ENCODE measurements at places on chromosomes 7 and 10.
A peak's percentile ranks its signal among the peaks of the same experiment; 100 is the strongest.

- no peak for DNase-seq
Observed at GRCh38 chr7:1787681-1788235, 117.7 kb downstream of the ELFN1 start.

GRCh38 chr10:98308669-98309365, 40.8 kb upstream of the LOXL4 start:
- DNase-seq: no peak

DNA sequence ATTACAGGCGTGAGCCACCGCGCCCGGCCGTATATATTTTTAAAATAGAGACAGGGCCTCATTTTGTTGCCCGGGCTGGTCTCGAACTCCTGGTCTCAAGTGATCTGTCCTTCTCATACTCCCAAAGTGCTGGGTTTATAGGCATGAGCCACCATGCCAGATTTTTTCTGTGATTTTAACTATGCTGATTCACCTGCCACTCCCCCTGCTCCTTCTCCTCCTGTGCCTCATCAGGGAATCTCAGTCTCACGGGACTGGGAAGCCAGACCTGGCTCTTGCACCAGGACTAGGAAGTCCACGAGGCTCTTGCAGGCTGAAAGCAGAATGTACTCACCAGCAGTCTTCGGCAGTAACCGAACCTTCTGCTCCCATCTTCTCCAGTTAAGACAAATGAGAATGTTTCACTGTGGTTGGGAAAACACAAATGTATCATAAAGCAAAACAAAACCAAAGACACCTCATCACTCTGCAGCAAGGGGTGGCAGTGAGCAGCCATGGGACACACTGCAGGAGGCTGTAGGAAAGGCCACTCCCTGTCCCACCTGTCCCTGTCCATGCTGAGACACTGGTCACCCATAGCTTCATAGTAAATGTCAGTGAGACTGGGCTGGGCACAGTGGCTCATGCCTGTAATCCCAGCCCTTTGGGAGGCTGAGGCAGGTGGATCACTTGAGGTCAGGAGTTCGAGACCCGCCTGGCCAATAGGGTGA, 78.7 kb upstream of the MKRN1 start:
- no peak for DNase-seq

DNA sequence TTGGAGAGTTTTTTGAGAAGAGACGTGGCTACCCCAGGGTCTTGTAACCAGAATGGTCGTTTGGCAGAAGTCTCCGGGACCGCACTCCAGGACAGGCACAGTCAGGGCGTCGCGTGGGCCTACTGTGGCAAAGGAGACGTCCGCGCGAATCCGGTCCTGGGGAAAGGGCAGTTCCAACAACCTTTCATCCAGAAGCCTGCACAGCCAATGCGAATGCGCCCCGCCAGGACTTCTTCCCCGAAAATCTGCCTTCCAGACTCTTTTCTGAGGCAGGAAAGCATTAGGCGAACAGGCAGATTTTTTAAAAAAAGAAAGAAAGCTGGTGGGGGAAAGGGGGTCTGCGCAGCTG, 2.0 kb downstream of the HPSE2 start:
- DNase-seq: no peak

GRCh38 chr10:13820964-13821337, 234.2 kb downstream of the PRPF18 start:
- DNase-seq: no peak

- DNase-seq: peak; percentile 81
Observed at GRCh38 chr7:124032369-124033094, at the start of gene TMEM229A. TMEM229A (minus strand) TSS chr7:124033067; CDS start chr7:124033003, 64 bp downstream.

DNA sequence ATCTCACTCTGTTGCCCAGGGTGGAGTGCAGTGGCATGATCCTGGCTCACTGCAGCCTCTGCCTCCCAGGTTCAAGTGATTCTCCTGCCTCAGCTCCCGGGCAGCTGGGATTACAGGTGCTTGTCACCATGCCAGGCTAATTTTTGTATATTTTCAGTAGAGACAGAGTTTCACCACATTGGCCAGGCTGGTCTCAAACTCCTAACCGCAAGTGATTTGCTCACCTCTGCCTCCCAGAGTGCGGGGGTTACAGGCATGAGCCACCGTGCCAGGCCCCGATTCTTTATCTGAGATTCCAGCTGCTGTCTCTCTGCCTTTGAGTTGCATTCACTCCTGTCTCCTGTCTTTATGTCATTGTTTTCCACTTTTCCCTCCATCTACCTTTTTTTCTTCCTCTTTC, 168.7 kb downstream of the TMEM178B start:
- no peak for DNase-seq

DNA sequence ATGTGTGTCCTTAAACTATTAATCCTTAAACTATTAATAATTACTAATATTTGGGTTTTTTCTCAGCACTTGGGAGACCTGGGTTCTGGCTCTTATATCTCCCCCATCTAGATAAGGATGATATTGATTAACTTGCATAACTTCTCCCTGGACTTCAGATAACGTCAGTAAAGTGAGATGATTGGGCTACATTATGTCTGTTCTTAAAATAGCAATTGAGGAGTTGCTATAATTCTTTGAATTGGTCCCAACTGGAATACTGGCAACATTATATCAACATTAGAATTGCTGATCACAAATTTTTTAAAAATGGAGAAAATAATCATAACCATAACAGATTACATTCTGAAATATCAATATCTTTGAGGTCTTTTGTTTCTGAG, 1.9 kb downstream of the APBB1IP start:
- DNase-seq: no peak

DNA sequence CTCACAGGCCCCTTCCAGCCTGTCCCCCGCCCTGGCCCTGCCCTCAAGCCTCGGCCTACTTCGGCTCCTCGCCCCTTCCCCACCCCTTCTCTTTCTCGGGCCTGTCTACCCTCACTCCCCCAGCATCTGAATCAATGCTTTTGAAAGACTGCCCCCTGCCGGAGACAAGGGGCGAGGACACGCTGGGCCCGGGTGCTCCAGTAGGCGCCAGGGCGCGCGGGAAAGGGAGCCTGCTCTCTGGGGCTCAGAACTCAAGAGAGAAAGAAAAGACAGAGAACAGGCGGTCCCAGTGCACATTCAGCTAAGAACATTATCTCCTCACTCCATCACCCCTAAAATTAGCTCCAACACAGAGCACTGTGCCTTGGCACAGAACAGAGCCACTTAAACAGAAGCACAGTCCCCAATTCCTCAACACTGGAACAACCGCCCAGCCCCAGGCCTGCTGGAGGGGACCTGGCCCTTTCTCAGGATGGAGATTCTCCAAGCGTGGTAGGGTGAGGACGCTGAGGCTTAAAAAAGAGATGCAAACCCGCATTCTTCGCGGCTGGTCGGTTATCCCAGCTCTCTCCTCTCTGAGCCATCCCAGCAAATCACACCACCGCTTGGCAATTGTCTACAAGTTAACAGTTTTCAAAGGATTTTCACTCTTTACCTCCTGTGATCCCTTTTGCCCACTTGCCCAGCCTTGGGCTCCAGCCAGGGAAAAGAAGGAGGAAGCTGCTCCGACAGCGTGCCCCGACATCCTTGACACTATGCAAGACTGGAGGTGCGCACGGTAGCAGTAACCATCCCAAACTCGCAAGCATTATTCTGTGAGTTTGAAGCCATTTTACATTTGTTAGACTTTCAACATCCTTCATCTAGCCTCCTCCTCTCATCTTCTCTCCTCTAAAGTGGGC, 2.1 kb downstream of the GIGYF1 start:
- DNase-seq: peak; percentile 91

DNA sequence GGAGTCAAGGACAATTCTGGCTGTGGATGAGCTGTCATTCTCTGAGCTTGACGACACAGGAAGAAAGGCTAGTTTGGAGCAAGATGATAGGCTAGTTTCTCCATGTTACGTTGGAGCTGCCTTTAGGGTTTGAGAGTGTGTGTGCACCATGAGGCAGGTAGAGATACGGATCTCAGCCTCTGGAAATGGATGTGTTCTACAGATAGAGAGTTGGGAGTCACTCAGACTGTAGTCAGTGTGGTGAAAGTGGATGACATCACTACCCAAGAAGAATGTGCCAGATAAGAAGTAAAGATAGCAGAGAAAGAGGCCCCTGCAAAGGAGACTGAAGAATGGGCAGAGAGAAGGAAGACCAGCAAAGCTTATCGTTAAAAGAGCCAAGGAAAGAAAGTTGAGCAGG, 42.4 kb downstream of the PNLIPRP3 start:
- DNase-seq: no peak

- no peak for DNase-seq
Observed at GRCh38 chr10:18681366-18681765, 22.1 kb downstream of the ARL5B start.

GRCh38 chr10:58104351-58104751, 163.3 kb downstream of the IPMK start:
- no peak for DNase-seq

GRCh38 chr10:49010295-49010694, 70.7 kb upstream of the LRRC18 start:
- DNase-seq: no peak

- no peak for DNase-seq
Observed at GRCh38 chr10:24730811-24731210, 7.1 kb upstream of the ARHGAP21 start.

DNA sequence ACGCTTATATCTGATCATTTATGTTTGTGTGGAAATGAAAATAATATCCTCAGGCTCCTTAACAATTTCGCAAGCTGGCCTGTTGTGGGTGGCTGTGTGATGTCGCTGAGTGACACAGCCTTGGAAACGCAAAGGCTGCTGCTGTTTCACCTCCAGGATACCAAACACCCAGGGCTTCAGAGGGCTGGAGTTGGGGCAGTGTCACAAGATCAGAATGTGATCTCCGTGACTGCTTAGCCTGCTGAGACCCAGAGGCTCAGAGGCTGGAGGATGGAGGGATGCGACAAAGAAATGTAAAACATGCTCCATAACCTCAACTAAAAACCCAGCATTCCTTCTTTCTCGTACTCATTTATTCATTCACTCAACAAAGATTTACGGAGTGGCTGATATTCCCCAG, 37.2 kb upstream of the BMPER start:
- peak; percentile 58 for DNase-seq

GRCh38 chr10:121764233-121764942, 163.4 kb downstream of the ATE1 start:
- DNase-seq: no peak

GRCh38 chr7:38178695-38179344, 775 bp downstream of the STARD3NL start:
- DNase-seq: peak; percentile 46

DNA sequence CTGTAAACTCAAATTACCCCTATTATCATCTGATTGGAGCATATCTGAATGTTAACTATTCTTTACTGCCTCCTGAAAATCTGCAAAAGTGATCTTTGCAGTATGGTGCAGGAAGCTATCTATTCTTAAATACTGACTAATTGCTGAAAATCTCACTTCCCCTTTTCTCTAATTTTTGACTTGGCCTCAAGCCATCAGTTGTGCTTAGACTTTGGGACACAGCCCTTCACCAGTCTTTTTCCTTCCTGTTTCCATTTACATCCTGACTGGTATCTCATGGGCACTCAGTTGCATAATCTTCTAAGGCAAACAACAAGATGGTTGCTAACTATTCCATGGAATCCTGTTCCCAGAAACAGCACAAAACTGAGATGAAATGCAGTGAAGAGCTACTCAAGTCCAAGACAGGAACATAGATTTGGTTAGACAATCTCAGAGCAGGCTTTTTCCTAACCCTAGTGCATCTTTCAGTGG, 228.5 kb downstream of the SORCS1 start:
- no peak for DNase-seq

DNA sequence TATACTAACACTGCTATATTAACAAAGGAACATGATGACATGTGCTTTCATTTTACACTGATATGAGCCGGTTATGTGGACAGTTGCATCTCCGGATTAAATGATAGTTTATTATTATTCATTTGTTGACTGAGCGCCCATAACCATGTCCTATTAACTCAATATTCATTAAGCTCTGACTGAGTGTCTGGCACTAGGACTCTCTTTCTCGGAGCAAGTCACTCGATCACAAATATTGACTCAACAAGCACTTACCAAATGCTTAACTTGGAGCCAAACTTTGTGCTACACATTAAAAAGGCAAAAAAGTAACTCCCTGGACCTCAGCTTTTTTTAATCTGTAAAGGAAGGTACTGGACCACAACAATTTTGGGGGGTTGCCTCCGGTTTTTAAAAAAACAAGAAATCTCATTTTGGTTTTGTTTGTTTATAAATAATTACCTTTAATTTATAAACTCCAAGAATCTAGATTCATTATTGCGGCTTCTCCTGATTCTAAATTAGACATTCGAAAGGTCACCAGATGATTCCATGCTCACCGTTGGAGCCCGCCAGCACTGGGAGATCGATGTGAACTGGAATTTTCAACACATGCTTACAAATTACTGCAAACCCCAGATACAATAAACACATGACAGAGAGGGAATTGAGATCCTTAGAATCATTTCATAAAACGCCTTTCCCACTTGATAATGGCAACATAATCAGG, 8.9 kb upstream of the LYZL1 start:
- DNase-seq: no peak

- DNase-seq: peak; percentile 69
Observed at GRCh38 chr7:2613931-2614600, 17.7 kb upstream of the TTYH3 start.

DNA sequence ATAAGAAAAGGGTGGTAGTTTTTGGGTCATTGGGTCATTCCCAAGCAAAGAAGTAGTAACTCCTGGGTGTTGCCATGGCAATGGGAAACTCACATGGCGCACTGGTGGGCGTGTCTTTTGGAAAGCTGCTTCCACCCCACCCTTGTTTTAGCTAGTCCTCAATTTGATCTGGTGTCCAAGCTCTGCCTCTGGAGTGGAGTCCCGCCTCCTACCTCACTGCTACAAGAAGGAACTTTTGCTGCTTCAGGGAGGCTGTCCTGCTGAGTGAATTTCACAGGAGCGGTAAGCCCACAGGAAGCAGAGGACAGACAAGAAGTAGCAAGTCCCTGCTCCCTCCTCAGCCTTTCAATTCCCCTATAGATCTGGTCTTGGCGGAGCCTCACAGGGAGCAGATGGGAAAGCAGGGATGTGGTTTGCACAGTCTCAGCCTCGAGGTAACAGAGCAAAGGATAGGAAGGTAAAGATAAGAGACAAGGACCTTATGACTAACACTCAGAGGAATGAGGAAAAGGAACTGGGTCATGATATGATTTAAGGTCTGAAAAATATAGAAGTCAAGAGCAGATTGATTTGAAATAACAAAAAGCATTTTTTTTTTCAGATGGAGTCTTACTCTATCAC, 700.3 kb downstream of the TNS3 start:
- DNase-seq: no peak

GRCh38 chr7:77897004-77897547, 98.5 kb downstream of the PHTF2 start:
- DNase-seq: no peak

DNA sequence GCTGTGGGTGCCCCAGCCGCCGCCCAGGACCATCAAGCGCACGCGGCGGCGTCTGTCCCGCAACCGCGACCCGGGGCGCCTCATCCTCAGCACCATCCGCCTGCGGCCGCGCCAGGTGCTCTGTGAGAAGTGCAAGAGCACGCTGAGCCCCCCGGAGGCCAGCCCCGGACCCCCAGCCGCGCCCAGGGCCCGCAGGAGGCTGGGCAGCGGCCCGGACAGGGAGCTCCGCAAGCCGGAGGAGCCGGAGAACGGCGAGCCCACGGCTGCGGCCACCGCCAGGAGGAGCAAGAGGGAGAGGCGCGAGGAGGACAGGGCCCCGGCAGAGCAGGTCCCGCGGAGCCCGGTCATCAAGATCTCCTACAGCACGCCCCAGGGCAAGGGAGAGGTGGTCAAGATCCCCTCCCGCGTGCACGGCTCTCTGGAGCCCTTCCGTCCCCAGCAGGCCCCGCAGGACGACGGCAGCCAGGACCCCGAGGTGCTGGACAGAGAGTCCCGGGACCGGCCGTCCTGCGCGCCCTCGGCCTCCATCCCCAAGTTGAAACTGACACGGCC, 8.0 kb downstream of the PWWP2B start:
- DNase-seq: no peak
